ENCODE measurements at places on chromosomes 3 and 15.

DNA sequence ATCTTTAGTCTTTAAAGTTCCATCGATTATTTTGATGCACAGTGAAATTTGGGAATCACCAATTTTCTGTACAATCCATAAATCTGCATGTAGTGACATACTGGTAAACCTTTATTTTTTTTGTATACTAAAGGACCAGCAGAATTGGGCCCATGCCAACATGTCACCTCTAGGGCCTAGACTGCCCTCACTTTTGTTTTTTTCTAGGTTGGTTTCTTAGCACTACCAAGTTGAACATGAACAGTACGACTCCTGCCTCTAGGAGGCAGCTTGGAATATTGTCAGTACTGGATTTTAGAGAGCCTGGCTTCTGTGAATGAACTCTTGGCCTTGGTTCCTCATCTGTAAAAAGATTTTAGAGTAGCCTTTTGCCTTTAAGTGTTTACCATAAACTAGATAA, 32.3 kb downstream of the NKIRAS1 start:
- no peak for DNase-seq

- no peak for DNase-seq
Measured at GRCh38 chr3:151346292-151346691, 16.9 kb upstream of the P2RY13 start.

DNA sequence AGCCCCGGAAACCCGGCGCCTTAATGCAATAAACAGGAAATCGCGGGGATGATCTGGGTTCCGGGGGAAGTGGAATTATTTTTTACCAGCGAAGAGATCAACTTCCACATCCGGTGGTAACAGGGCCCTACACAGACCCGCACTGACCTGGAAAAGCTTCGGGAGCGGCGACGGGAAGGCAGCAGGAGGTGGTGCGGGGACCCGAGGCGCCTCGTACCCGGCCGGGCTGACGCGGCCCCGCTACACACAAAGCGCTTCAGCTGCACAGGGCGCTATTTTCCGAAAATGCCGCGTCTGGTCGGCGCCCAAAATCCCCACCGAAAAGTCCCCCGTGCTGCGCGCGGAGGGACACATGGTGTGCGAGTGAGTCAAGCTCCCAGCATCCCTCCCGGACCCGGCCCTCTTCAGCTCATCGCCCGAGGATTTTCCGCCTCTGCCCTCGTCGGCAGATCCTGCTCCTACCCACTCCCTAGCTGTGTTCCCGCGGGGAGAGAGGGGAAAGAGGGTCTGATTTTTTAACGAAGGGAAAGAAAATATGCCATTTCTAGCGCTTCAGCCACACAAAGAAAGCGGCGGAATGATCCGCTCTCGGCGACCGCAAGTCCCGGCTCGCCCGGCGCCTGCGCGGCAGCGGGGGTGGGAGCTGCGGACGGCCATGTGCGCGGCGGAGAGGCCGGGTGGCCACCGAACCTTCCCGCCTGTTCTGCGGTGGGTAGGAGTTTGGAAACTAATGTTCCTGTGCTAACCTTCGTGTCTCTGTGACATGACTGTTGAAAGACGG, at the start of gene GABPB1:
TSS of gene GABPB1 (minus strand) at position 361 of the 781 bp plus-strand sequence. CDS start 45,400 bp downstream, outside the sequence.
- peak; percentile 87 for DNase-seq

DNA sequence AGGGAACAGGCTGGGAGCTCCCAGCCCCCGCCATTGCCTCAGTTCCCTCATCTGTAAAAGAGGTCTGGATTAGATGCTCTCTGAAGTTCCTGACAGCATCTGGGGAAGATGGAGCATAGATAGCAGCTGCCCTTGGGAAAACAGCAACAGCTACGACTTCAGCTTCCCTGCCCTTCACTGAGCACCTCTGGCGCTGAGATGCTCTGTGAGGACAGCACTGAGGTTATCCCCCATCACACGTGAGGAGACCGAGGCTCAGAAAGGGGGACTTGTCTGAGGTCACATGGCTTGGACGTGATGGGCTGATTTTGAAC, 11.1 kb upstream of the RPL29 start:
- DNase-seq = no peak

DNA sequence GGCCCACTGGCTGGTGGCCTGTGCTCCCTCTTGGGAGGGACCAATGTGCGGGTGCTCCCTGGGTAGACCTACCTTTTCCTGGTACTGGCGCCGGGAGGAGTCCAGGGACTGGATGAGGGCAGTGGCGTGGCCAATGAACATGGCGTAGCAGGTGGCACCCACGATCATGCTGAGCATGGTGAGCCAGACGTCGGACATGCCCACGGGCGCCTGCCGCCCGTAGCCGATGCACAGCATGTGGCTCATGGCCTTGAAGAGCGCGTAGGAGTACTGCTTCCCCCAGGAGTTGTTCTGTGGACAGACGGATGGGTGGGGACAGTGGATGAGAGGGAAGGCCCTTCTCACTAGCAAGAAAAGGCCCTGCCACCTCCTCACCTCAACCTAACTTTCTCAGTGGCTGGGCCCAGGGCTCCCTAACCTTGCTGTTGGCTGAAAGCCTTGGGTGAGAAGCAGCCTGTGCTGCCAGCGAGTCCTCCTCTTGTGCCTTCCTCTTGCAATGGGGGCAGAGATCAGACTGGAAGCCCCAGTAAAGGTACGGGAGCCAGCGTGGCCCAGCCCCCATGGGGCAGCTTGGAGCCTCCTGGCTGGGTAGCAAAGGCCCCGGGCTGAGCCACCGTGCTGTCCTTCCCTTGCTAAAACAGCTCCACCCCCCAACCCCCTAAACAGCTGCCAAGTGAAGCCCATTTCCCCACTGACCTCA, 39.1 kb downstream of the HCN4 start:
- no peak for DNase-seq

GRCh38 chr3:126293370-126294082, 63.7 kb downstream of the KLF15 start:
- no peak for DNase-seq

DNA sequence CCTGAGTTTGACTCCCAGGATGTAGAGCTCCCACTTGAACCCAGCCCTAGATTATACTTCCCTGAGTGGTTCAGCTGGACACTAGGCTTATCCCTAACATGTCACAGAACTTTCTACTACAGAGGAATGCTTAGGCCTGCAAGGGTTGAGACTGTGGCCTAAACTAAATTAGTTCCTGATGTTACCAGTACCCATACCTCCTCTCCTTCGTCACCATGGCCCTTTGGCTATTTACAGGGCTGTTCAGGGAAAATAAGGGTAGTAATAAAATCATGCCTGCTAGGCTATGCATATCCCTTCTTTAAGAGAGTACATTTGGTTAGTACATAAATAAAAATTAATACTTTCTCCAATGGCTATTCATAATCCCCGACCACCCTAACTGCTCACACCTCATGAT, 356.4 kb upstream of the RASGRP1 start:
- no peak for DNase-seq

GRCh38 chr15:69410248-69410874, 3.8 kb upstream of the KIF23 start:
- peak; percentile 20 for DNase-seq

- DNase-seq = no peak
Measured at GRCh38 chr15:97944724-97945123, 15.8 kb upstream of the ARRDC4 start.

DNA sequence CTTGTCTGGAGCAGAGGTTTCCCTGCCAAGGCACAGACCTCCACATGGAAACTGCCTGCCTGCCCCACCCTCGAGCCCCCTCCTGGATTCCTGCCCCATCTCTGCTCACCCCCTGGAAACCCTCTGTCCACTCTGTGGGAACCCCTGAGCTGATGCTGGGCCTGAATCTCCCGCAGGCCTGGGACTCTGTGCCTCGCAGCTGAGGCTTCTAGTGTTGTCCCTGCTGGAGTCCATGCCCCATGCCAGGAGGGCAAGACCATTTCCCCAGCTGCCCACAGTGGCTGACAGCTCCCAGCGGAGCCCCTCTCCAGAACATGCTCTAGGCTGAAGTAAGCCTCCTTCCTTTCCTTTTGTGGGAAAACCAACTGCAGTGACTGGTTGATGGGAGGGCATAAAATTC, 46.9 kb downstream of the SRGAP3 start:
- DNase-seq = no peak
